Activated naive CD4-positive, alpha-beta T cell (primary cell): ENCODE measurements at places on chromosomes 6 and 20.
A peak's percentile ranks its signal among the peaks of the same experiment; 100 is the strongest.

- no peak for DNase-seq
Measured at GRCh38 chr6:89443658-89444057, 10.7 kb downstream of the ANKRD6 start.

- no peak for DNase-seq
Measured at GRCh38 chr6:30130179-30130679, 5.7 kb upstream of the TRIM40 start.

DNA sequence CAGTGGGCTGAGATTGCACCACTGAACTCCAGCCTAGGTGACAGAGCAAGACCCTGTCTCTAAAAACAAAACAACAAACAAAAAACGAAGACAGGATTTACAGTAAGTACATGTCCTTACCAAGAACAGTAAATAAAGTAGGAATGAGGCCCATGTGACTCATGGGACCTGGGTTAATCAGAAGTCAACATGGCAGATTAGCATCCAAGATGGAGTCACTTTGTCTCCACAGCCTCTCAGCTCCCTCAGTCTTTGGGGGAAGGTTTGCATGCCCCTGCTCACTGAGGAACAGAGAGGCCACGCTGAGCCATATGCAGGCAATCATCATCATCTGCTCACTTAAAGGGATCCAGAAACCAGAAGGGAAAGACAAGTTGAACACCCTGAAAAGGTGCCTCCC, 7.8 kb upstream of the MUC22 start:
- DNase-seq, result no peak

- DNase-seq, result no peak
Measured at GRCh38 chr6:11976489-11976888, 35.6 kb upstream of the HIVEP1 start.

- no peak for DNase-seq
Measured at GRCh38 chr20:41422953-41423352, 56.3 kb upstream of the EMILIN3 start.

GRCh38 chr20:4812216-4812615, 90.5 kb downstream of the PRND start:
- DNase-seq, result no peak

GRCh38 chr20:62765432-62766070, 30.7 kb upstream of the MRGBP start:
- no peak for DNase-seq

- no peak for DNase-seq
Measured at GRCh38 chr6:24079076-24079475, 46.9 kb upstream of the NRSN1 start.

DNA sequence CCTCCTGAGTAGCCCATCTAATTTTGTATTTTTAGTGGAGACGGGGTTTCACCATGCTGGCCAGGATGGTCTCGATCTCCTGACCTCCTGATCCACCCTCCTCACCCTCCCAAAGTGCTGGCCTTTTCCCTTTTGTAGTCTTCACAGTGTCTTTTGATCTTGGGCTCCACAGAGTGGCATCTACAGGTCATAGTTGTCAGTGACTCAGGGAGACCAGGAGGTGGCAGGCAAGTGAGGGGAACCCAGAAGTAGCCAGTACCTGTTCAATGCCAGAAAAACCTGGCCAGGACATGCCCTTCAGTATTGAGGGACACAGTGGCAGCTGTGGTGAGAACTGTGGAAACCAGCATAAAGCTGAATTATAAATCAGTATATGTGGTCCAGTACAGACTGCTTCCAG, 19.6 kb downstream of the RPP21 start:
- no peak for DNase-seq

DNA sequence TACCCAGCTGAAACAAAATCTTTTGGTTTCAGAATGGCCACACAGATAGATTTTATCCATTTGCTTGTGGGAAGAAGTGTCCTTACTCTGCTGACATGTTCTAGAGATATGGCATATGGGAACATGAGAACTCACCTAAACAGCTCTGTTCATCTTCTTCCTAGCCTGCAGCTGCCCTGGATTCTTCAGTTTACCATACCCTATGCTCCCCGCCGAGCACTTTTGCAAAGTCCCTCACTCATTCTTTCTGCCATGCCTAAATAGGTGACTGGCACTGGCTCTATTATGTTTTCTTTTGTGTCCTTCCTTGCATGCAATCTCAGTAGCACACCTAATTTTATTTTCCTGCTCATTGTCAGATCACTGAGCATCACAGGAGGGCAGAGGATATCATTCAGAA, 293.7 kb upstream of the RSPO3 start:
- DNase-seq, result no peak

GRCh38 chr6:44257025-44257752, at the start of gene SLC35B2:
Gene SLC35B2, minus strand, starts transcription at chr6:44257528. Its CDS starts 118 bp downstream, at chr6:44257410.
- peak; percentile 54 for DNase-seq

DNA sequence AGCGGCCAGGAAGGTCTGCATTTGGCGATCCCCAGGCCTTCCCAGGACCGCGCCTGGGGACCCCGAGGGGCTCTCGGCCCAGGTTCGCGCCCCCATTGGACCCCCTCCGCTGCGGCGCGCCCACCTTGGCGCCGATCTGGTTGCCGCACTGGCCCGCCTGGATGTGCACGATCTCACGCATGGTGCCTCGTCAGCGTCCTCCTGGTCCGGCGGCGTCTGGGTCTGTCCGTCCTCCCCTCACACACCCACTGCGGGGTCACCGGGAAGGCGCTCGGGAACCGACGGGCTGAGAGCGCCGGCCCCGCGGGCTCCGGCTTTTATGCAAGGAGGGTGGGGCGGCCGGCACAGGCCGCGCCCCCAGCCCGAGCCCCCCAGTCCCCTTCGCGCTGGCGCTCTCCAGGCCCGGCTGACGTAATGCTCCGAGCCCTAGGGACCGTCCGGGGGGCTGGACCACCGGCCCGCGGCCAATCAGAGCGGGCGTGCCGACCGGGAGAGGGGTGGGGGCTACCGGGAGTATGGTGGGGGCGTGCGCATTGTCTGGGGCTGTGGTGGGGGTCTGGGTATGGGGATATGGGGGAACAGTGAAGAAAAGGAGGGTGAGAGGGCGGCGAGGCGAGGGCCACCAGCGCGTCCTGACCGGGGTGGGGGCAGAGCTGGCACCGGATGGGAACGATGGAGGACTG, at the start of gene TUBB2B:
Gene TUBB2B, minus strand, starts transcription at position 291 of the 683 bp plus-strand sequence. Its CDS starts 110 bp downstream, at position 181.
- DNase-seq, result no peak

DNA sequence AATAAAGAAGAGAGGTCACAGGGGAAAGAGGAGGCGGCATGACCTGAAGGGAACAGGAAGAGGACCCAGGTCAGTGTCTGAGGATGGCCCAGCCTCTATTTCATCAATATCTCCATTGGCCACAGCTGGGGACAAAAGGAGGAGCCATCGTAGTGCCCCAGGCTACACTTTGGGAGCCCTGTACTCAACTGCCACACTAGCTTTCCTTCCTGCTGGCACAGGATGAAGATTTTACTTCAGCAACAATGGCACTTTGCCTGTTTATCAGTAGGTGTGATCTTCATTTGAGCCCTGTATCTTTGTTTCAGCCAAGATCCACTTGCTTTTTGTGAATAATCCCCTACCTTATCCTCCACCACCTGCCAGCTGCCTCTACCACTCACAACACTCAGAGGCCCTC, 35.4 kb upstream of the RCAN2 start:
- DNase-seq, result no peak

- DNase-seq, result no peak
Measured at GRCh38 chr6:127737009-127737486, 160.1 kb downstream of the C6orf58 start.

DNA sequence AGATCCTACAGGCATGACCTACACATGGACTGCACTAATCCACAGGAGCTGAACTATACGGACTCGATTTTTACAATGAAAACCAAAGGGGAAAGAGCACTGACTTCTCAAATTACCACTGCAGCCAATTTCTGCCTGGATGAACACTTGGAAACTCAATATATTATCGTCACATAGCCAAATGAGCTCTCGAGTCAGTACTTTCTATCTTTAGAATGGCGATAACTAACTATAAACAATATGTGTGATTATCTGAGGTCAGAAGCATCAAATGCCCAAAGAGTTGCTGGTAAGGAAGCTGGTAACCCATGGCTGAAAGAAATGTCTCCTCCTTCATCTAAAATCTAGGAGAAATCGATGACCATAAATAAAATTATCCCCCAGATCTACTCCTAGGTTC, 86.7 kb downstream of the KIF16B start:
- no peak for DNase-seq

- no peak for DNase-seq
Measured at GRCh38 chr20:49859807-49860206, 47.2 kb downstream of the SLC9A8 start.

- no peak for DNase-seq
Measured at GRCh38 chr6:56671160-56671559, 28.5 kb upstream of the DST start.

GRCh38 chr6:22466665-22467245, 102.6 kb upstream of the HDGFL1 start:
- DNase-seq, result no peak

DNA sequence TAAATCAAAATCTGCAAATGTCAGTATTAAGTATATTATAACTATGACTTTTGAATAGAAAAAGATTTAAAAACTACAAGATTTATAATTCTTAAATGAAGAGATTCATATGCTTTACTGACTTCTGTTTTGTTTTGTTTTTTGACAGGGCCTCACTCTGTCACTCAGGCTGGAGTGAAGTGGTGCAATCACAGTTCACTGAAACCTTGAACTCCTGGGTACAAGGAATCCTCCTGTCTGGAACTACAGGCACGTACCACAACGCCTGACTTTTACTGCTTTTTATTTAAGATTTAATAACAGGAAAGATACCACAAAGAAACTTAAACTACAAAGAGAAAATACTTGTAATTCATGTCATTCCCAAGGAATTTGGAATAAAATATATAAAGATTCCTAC, 940.2 kb upstream of the CITED2 start:
- DNase-seq, result no peak

DNA sequence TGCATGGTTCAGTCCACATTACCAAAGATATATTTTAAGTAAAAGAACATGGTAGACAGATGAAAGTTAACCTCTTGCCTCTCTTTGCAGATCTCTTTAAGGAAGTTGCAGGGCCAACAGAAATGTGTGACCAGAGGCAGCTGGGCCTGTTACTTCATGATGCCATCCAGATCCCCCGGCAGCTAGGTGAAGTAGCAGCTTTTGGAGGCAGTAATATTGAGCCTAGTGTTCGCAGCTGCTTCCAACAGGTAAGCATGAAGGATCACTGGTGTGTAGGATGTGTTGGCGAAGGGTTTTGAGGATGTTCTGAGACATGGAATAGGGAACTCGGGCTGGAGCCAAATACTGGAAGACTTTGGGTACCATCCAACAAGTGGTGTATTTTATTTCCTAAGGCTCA, 508.6 kb downstream of the UTRN start:
- no peak for DNase-seq

- DNase-seq, result no peak
Measured at GRCh38 chr20:62198496-62198895, 15.7 kb downstream of the MTG2 start.

DNA sequence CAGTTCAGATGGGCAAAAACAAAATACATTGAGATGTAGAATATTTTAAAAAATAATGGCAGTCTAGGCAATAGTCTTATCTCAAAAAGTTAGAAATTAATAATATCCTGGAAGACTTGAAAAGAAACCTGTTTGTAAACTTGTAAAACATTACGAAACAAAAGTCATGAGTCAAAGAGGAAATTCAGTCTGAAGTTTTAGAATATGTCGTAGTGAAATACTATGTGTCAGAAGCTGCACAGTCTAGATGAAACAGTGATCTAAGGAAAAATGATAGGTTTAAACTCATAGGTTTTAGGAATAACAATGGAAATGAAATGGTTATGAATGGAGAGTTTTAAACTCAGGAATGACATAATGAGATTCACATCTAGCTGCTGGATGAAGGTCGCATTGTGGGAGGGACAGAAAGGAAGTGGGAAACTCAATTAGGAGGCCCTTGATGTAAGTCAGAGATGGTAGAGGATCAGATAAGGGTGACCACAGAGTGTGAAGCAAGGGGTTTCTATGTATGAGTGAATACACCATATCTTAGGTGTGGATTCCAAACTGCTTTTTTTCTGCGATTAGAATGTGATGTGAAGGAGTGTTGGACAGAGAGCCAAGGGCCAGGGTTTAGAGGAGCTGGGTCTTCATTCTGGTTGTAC, 2.8 kb downstream of the SNRPB2 start:
- no peak for DNase-seq

DNA sequence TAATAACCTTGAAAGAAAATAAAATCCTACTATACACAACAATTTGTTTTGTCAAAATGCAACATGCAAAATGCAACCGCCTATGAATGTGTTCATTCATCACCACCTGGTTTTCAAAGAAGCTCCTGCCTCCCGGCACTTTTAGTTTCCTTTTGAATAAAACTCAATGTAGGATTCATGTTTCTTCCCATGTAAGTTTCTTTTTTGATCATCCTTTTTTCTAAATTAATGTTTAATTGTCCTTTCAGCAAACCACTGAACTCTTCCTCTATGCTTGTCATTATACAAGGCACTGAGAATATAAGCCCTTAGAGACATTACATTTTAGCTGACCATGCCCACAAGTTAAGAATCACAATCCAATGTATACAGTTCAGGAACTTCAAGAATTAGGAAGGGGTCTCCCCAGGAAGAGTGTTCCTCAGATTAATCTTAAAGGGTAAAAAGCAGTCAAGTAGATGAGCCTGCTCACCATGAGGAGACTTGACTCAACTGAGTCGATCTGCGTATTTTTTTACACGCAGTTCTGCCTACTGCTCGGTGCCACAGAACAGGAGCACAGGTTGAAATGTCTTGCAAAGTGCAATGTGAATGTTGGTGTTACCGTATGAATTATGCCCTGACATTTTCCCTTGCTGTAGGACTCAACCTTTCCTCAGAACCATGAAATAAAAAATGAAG, 7.2 kb upstream of the THEMIS start:
- no peak for DNase-seq

DNA sequence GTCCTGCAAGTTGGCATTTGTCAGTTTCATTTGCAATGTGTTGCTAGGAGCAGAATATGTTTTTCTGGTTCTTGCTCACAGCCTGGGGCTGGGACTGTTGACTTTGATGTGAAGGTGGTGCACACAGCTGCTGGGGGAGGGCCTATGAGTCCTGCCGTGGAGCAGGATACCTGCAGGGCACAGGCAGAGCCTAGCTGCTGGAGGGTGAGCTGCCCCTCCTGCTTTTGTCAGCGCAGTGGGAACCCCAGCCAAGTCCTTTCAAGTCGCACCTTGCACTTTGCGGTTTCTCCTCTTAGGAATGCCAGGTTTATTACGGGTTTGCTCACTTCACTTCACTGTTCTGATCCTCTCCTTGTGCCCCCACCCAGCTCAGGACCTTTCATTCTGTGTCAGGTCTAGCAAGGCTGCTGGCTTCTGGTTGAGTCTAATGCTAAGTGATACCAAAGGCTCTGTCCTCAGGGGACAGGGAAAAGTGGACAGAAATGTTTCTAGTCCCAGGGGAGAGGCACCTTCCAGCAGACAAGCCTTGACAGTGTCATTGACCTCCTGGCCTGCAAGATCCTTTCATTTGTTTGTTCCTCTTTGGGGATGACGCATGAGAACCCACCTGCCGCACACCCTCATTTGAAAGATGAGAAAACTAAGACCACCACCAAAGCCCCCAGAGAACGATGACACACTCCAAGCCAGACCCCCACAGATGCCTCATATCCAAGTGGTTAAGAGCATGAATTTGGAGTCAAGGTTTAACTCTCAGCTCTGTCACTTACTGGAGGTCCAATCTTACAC, 2.7 kb upstream of the SPO11 start:
- no peak for DNase-seq

GRCh38 chr6:21031182-21031581, 496.9 kb downstream of the CDKAL1 start:
- no peak for DNase-seq

- DNase-seq, result no peak
Measured at GRCh38 chr20:63281742-63282665, 9.4 kb downstream of the ARFGAP1 start.

- no peak for DNase-seq
Measured at GRCh38 chr20:44448753-44449546, 26.7 kb upstream of the TTPAL start.

- DNase-seq, result no peak
Measured at GRCh38 chr6:38290133-38290799, 349.5 kb downstream of the BTBD9 start.
